Stimulated activated CD8-positive, alpha-beta memory T cell treated with anti-CD3 and anti-CD28 coated beads, Interleukin-7, amount 100 ng/mL, for 1 hour (primary cell): ENCODE measurements at places on chromosomes 6 and 20.

DNA sequence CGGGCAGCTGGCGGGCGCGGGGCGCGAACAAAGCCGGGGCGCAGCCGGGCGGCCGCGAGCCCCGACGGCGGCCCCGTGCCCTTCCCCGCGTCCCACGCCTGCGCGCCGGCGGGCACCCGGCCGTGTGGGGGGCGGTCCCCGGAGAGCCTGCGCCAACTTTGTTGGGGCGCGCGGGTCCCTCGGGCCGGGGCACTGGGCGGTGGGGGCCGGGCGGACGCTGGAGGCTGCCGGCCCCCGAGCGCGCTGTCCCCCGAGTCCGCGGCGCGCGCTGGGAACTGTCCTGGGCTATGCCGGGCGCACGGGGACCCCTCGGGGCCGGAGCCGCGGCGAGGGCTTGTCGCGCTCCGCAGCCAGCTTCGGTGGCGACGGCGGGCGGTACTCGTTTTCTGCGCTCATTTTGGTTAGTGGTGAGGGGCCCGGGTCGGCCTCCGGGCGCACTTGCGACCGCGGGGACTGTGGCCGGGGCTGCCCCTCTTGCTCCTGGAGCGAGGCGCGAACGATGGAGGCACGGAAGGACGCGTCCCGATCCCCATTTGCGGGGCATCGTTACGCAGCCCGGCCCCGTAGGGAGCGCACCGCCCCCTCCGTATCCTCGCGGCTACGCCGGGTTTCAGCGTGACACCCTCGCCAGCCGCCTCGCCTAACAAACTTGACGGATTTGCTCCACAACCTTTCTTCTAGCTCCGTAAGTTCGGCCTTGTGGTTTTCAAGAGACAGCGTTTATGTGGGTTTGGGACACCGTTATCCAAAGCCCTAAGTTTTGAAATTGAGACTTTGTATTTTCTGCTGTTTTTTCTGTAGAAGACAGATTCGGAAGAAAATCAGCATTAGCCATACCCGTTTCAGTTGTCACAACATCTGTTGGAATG lies 622 bp downstream of the SS18L1 start:
- DNase-seq, result no peak

DNA sequence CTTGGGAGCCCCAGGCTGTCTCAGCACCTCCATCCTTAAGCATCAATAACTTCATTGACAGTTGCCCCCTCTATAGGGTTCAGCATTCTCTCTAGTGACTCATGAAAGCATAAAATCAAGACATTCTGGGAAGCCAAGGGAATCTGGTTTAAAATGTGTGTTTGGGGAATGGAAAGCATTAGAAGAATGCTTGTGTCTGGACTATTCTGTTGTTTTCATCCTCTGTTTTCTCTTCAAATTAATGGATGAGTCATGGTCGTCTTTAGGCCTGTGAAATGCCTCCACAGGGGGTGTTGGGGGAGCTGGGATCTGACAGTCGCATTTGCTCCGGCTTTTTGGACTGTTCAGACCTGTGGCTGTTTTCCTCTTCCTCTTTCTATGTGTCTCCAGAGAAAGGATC lies 279.7 kb downstream of the CDC5L start:
- no peak for DNase-seq

GRCh38 chr6:88722686-88723085 lies 240.7 kb downstream of the RNGTT start:
- no peak for DNase-seq

DNA sequence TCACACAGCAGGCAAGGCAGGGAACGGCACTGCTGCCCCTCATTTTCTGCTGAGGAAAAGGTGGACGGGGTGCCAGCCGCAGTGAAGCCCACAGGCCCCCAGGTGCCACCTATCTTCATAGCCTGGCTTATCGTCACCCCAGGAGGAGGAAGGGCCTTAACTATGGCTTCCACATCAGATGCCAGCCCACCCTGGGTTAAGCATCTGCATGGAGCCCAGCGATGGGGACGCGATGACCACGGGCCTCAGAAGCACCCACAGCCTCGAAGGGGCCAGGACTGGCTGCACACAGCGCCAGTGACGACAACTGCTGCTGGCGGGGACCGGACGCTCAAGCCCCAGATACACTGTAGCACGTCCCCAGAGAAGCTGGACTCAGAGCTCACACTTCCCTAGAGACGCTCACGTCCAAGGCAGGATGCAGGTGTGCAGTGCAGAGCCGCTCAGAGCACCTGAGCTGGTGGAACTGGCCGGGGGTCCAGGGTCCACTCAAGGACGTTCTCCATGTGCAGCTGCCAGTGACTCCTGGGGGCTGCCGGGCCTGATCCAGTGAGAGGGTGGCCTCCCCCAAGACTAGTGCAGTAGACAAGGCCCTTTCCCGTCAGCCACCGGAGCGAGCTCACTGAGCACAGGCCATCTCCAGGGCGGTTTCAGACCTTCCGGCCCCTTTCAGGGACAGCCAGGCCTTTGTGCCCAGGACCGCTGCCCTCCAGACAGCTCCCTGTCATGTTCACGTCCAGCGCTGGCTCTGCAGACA lies 83.0 kb downstream of the YTHDF1 start:
- no peak for DNase-seq

DNA sequence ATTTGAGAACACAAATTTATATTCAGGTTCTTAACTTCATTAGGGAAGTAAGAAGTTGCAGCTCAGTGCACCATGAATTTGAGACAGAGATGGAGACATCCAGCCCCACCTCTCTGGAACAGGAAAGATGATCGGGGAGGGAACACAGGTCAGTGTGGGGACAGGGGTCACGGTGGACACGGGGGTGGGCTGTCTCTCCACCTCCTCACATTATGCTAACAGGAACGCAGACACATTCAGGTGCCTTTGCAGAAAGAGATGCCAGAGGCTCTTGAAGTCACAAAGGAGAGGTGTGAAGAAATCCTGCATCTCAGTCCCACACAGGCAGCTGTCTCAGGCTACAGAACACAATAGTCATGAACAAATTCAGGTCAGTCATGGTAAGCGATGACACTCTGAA lies 3.1 kb downstream of the HLA-C start:
- no peak for DNase-seq

- no peak for DNase-seq
Observed at GRCh38 chr6:133815313-133815712, 73.6 kb upstream of the TCF21 start.

DNA sequence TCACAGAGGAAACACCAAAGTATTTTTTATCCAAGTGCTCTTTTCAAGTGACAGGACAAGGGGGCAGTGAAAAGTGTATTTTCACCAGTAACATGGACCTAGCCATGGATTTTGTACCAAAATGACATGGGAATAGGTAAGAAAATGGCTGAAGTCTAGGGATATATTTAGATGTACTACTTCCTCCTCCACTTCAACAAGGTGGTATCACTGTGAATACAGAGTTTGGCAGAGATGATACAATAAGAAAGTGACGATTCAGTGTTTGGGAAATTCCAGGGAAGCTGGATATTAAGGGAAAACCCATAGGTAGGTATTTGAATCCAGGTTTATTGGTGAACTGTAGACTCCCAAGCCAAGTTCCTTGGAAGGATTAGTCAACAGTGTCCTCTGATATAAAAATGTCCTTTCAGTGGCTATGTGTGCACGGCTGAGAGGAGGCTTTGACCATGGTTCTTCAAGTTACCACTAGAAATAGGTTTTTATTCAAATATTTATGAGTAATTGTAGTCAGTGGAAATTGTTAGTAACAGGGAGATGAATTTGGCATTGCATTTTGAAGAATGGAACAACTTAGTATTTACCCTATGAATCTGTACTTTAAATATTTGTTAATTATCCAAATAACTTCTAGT lies 356.0 kb upstream of the CITED2 start:
- DNase-seq, result no peak

- DNase-seq, result no peak
Observed at GRCh38 chr6:69061066-69061465, 426.0 kb downstream of the ADGRB3 start.

GRCh38 chr6:129859524-129859923 lies 1.6 kb downstream of the TMEM244 start:
- no peak for DNase-seq

DNA sequence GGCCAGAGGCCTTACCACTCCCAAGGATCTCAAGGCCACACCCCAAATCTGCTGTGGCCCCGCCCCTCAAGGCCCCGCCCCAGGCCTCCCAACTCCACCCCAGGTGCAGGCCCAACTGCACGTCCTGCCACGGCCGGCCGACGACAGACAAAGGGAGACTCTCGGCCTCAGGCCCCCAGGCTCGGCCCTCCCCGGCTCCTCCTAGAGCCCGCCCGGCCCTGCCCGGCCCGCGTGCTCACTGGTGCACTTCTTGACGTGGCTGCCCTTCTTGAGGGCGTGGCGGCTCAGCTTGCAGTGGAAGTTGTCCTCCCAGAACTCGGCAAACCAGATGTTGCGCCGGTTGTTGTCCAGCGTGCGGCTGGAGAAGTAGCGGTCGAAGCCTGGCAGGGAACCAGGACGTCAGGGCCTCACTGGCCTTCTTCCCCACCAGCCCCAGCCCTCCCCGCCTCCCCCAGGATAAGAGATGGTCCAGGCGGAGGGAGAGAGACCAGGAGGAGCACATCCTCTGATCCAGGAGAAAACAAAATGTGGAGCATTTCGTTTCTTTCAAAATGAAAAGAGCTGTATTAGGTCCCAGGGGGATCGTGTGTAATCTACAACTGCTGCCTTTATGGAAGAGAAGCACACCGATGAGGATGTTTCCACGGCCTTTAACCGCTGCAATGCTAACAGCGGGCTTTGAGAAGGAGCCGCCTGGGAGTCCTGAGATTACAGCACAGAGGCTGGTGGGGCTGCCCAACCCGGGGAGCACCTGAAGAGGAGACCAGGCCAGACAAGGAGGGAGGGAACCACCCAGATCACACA lies 89.4 kb downstream of the GRM4 start:
- DNase-seq, result no peak

DNA sequence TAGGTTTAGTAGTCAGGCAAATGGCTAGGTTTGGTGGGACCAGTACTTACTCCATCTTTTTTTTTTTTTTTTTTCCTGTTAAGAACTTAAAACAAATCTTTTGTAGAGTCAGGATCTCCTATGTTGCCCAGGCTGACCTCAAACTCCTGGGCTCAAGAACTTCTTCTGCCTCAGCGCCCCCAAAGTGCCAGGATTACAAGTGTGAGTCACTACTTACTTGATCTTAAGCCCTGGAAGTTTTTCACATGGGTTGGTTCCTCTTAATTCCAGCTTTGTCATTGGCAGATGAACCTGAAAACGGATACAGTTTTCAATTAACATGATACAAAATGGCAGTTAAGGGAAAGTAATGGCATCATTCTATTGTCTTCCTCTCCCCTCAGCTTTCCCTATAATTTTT lies 179.4 kb upstream of the JAG1 start:
- DNase-seq, result no peak

DNA sequence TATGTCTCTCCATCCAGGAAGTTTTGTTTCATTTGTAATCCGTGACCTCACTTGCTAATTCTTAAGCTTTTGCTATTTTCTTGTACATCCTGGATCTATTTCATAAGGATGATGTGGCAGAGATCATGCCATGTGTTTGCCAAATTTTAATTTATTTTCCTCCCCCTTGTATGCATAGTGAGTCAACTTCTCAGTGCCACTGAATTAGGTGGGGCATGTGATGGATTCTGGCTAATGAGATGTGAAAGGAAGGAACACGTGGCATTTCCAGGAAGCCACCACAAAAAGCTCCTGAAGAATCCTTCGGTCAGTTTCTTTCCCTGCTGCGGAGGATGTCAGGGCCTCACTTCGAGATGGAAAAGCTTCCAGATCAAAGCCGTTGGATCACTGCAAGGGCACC lies 86.2 kb upstream of the PRL start:
- DNase-seq, result no peak

GRCh38 chr6:113607821-113608545 lies 249.2 kb upstream of the MARCKS start:
- no peak for DNase-seq

- no peak for DNase-seq
Observed at GRCh38 chr20:60491051-60491581, 532.9 kb downstream of the CDH26 start.

DNA sequence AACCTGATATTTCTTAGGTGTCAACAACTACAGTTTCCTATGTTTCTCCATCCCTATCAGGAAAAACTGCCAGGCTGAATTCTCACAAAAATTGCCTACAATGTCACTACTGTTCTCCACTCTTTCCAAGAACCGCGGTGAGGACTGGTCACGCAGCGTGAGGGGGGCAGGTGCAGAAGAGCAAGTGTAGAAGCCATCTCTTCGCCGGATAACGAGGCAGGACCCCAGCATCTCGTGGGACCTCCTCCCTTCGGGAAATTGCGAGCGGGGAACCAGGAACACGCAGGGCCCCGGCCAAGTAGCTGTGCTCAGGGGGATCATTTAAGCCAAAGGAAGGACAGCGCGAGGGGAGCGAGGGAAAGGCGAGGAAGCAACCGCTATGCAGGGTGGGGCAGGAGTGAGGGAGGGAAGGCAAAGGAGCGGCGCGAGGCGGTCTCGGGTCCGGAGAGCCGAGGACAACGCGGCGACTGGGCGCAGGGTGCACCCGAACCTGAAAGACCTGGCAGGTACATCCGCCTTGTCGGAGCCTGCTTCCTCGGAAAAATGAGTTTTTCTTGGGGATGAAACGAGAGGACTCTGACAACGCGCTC lies 559 bp downstream of the APMAP start:
- DNase-seq, result no peak
